NCI-H1436 (cell line): ENCODE measurements at places on chromosomes 4 and X.

DNA sequence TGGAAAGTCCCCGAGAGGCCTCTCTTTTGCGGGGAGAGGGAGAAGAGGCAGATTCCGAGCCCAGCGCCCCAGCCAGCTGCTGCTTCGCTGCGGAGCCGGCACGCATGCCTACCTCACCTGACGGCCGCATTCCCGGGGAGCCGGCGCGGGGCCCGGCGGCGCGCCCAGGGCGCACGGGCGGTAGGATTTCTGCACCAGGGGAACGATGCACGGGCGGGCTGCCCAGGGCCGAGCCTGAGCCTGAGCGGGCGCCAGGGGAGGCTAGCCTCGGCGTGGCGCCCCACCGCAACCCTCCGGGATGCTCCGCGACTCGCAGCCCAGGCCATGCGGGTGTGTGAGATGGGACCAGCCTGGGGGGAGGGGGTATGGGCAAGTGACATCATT is 81.3 kb upstream of the SCML1 start:
- DNase-seq, result no peak

DNA sequence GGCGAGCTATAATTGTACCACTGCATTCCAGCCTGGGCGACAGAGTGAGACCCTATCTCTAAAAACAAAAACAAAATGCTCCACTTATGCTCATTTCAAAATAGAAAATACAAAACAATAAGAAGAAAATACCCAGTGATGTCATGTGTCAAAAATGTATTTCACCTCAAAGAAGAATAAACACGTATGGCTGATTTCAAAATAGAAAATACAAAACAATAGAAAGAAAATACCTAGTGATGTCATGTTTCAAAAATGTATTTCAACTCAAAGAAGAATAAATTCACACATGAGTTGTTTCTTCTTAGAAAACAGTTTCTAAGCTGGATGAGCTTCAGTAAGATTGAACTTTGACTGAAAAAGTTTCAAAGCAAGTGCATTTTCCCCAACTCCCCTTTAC is 20.3 kb upstream of the PDCL2 start:
- DNase-seq, result no peak

GRCh38 chr4:85448906-85449890 is 25.8 kb upstream of the ARHGAP24 start:
- no peak for DNase-seq

GRCh38 chrX:68631336-68631735 is 16.1 kb upstream of the STARD8 start:
- DNase-seq, result no peak

GRCh38 chr4:35993606-35994005 is 250.7 kb downstream of the ARAP2 start:
- DNase-seq, result no peak

DNA sequence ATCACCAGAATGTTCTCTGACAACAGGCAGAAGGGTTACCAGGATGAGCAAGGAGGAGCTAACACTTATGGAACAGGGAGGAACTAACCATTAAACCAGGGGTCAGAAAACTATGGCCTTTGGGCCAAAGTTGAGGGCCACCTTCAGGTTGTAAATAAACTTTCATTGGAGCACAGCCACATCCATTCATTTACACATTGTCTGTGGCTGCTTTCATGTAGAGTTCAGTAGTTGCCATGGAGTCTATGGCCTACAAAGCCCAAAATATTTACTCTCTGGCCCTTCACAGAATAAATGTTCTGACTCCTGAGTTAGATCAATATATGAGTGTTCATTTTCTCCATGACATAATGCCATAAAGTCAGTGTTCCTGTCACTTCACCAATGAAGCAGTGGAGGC is 13.2 kb upstream of the HCCS start:
- DNase-seq, result no peak

- no peak for DNase-seq
Measured at GRCh38 chrX:38112566-38112965, 106.2 kb downstream of the SYTL5 start.

- DNase-seq, result no peak
Measured at GRCh38 chrX:106246511-106246910, 78.4 kb downstream of the PWWP3B start.

DNA sequence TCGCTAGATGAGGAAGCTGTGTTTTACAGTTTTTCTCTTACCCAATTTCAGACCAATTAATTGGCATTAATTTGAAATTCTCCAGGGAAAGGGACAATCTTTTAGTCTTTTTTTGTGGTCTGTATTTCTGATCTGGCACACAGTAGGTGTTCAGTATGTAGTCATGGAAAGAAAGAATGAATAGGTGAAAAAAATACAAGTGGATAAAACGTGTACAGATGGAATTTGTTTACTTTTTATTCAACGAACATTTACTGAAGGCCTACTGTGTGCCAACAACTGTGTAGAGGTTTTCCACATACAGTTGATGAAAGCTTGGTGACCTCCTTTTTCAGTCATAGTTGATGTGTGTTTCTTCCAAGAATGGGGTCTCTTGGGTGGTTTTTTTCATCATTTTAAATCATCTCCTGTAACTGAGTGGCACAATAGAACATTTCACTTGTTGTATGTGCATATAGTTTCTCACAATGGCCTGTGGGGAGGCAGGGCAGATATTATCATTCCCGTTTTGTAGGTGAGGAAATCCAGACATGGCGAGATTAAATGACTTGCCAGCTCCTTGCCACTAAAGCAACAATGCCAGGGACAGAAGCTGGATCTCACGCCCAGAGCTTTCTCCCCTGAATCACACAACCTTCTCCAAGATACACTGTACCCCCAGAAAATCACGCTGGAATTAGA is 102.4 kb downstream of the CEP135 start:
- no peak for DNase-seq

DNA sequence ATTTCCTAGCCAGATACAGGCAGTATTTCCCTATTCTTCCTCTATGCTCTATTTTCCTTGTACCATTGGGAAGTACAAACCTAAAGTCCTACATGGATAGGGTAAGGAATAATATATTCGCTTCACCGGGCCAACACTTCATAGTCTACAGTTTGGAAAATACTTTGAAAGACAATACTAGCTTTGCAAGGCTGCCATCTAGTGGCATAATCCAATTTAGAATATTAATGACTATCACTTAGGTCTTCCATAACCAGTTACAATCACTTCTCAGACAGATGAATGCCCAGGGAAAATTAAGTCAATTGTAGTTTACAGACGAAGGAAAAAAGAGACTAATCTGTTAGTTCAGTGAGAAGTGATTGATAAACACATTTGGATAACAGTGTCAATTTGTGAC is 141.0 kb upstream of the FAM47C start:
- DNase-seq, result peak; percentile 0

GRCh38 chr4:151540728-151541388 is 131.9 kb downstream of the FHIP1A start:
- peak; percentile 66 for DNase-seq

GRCh38 chrX:154419688-154420401 is 8.5 kb downstream of the TAFAZZIN start:
- DNase-seq, result no peak

DNA sequence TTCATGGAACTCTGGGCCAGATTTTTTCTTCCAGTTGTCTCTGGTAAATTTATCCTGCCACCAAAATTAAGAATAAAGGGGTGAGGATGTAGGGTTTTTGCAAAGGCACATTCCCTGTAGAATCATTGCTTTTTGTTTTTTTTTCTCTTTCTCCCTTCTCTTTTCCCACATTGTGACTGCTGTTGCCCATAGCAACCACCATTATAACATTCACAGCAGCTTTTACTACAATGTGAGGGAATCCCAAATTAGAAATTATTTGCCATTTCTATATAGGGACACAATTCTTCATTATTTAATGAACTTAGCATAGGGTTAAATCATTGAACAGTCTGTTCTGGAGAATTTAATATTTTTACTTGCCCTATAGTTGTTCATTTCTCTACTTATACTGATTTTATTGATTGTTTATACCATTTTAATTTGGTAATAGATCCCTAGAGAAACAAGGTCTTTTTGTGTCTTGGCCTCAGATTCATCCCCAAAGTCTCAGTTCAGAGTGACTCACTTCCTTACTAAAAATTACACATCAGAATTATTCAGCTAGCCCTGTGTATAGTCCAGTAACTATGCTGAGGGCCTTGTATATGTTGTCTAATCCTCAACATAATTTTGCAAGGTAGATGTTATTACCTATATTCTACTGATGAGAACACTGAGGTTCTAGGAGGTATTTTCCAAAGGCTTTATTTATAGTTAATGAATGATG is 80.8 kb upstream of the ANK2 start:
- DNase-seq, result no peak

DNA sequence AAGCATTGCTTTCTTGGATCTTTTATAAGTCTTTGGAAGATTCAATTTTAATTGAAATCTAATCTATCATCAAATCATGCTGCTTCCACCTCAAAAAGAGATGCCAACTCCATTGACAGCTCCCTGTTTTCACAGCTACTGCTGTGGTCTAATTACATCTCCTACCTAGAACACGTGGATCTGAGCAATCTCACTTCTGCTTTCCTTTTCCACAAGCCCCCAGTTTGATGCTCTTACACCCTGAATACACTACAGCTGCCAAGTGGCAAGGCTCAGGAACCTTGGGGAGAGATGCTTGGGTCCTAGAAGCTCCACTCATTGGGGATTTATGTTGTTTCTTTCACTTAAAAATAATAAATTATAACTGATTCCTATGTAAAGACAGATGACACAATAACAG is 172.0 kb downstream of the CFAP299 start:
- DNase-seq, result no peak

DNA sequence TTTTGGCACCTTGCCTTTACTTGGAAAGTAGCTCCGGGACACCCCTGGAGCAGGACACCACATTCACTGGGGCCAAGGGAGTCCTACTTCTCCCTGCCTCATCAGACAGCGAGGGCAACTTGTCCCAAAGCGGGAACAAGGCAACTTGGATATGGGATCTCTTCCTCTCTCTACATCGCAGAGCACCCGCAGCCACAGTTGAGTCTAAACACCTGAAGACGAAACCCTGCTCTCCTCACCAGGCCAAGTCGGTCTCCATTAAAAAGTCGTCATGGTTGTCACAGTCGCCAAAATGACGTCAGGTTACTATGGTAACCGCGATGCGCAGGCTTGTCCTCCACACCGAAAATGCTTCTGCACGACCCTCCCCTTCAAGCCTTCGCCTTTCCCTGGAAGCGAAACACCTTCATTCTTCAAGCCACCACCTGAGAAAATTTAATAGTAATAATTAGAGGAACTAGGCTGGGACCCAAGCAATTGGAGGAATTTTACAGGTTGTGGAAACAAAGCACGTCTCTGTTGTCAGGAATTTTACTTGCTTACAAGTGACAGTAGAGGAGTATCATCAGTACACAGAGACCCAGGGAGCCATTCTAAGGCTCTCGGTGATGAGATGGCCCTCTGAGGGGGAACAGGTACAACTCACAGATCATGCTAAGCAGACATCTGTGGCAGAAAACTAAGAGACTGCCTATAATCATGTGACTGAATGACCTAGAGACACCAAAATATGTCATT is 30.5 kb upstream of the TCEAL4 start:
- DNase-seq, result peak; percentile 76

DNA sequence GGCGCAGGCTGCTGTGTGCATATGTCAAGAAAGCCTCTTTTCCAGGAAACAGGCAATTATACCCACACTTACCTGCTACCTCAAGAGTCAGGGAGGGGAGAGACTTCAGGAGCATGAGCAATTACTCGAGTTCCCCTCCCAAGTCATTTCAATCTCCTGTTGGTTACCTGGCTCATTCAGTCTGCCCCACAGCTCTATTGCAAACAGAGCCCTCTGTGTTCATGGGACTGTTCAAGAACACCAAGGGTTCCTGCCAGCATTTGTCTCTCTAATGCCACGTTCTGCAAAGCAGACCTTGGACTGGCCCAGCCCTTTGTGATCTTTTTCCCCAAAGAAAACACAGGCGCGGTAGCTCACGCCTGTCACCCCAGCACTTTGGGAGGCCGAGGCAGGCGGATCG is 274.6 kb downstream of the DHRSX start:
- no peak for DNase-seq

- no peak for DNase-seq
Measured at GRCh38 chrX:149207518-149207917, 297.6 kb downstream of the IDS start.

GRCh38 chr4:183129675-183130074 is 30.6 kb downstream of the WWC2 start:
- DNase-seq, result no peak

- no peak for DNase-seq
Measured at GRCh38 chr4:21790438-21791029, 158.0 kb downstream of the KCNIP4 start.

DNA sequence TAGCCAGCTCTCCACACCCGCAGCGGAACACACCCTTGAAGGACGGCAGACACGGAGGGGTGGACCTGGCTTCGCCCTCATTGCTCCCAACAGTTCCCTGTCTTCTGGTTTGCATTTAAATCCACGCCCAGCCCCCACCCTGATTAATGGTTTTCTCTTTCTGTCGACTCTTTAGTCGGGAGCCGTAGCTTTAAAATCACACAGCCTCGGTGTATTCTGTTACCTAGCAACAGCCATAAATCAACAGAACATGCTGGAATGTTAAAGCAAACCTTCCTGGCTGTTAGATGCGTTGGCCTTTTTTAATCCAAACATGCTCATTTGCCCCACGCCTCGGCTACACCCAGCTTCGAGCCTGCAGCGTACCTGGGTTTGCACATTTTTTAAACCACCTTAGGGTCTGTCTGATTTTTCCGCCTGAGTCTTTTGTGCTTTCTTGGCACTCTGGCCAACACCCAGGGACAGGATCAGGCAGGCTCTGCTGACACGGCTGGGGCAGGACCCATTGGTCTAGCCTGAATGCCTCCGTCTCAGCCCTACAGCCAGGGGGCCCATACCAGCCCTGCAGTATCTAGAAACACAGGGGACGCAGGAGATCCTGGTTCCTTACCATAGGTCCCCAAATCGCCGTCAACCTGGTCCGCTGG is 21.4 kb upstream of the PPP2R2C start:
- no peak for DNase-seq

GRCh38 chrX:97846718-97847237 is 963.1 kb downstream of the RPA4 start:
- DNase-seq, result no peak

- no peak for DNase-seq
Measured at GRCh38 chrX:68098431-68098830, 334.9 kb downstream of the OPHN1 start.

GRCh38 chr4:7213807-7214206 is 21.5 kb downstream of the SORCS2 start:
- no peak for DNase-seq

GRCh38 chr4:7031558-7032449 is 11.4 kb upstream of the TADA2B start:
- DNase-seq, result no peak

GRCh38 chr4:26496207-26496783 is 6.0 kb upstream of the CCKAR start:
- DNase-seq, result no peak

GRCh38 chrX:68762766-68763165 is 66.1 kb upstream of the EFNB1 start:
- DNase-seq, result no peak

GRCh38 chr4:185101354-185101890 is 41.6 kb upstream of the SLC25A4 start:
- DNase-seq, result no peak

- no peak for DNase-seq
Measured at GRCh38 chr4:128285085-128285997, 2.3 kb downstream of the PGRMC2 start.

GRCh38 chrX:153397256-153397960 is 3.7 kb downstream of the PNMA6E start:
- DNase-seq, result no peak

GRCh38 chr4:47598320-47598719 is 113.2 kb downstream of the ATP10D start:
- DNase-seq, result no peak
